ENCODE measurements at places on chromosomes 5 and 9. TPM values are rescaled to one million over a fixed set of nuclear protein-coding genes. Genes with fewer than 3 reads are reported as not detected.

PFN3 gene
- not detected for polyA plus RNA-seq

IFNA21 gene
- polyA plus RNA-seq = not detected

CDH9 gene
- polyA plus RNA-seq = not detected

CCDC152 gene
- polyA plus RNA-seq = 6.5 TPM

CCNO gene
- polyA plus RNA-seq = 0.72 TPM

MEIKIN gene
- not detected for polyA plus RNA-seq

TCF7 gene
- 12.0 TPM for polyA plus RNA-seq

NELFB gene
- 87.6 TPM for polyA plus RNA-seq

CD74 gene
- polyA plus RNA-seq = 16.3 TPM

PCDHGB1 gene
- polyA plus RNA-seq = 0.32 TPM

SHOC1 gene
- 0.37 TPM for polyA plus RNA-seq

STK32A gene
- polyA plus RNA-seq = 1.1 TPM

OBP2B gene
- polyA plus RNA-seq = not detected

AGXT2 gene
- not detected for polyA plus RNA-seq

FOXD4L3 gene
- not detected for polyA plus RNA-seq

DNA sequence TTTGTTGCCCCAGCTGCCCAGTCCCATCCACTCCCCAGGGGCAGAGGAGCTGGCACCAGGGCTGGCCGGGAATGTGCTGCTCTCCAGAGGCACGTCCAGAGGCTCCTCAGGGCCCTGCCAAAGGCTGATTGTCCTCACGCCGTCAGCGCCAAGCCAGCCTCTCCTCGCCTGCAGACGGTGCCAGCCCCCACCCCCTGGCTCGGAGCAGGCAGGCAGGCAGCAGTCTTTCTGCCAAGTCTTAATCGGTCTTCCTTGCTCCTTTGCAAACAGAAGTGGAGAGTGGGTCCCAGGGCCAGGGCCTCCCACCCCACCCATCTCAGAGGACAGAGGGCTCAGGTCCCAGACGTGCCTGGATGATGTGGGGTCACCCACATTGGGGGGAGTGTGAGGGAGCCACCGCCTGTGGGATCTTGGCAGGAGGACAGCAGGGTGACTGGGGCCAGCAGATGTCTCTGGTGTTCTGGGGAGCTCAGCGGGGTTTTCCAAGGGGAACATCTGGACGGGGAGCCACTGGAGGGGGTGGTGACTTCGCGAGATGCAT, 36.3 kb downstream of the FAM163B start:
- no peak for DNase-seq

DNA sequence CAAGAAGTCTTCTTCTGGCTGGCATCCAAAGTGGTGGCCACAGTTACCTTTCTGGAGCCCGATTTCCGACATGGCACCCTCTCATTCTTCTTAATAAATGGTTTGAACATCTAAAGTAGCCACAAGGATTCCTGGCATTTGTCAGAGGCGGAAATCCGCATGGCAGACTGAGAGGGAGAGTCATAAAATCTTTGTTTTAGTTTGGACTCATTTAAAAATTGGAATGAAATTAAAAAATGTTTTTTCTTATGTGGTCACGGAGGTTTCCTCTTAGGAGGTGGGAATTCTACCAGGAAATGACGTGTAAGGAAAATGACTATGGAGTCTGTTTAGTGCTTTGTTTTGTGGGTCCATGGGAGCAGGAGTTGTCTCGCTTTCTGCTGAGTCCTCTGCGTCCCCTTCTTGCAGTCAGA, 133.0 kb upstream of the PTCH1 start:
- no peak for DNase-seq

DNA sequence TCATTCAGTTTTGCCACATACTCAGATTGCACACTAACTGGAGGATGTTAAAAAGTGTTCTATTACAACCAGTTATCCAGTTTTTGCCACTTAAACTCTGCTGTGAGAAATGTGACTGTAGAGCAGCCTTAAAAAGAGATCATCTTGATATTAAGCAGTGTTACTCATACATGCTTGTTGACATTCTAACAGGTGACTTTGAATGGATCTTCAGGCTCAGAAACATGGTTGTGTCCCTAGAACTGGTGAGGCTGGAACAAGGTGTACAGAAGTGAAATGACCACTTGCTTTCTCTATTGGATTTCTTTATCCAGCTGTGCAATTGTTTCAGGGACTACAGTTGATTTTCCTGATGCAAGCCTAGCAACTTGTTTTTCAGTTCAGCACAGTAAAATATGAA, 166.1 kb upstream of the CCDC152 start:
- no peak for DNase-seq

- no peak for DNase-seq
Measured at GRCh38 chr9:97856857-97857605, 4.0 kb downstream of the FOXE1 start.

GRCh38 chr5:139898981-139899380, 103.4 kb downstream of the PSD2 start:
- DNase-seq = no peak

GRCh38 chr5:3600106-3601060, 4.8 kb downstream of the IRX1 start:
- no peak for DNase-seq

GRCh38 chr5:77758141-77758938, 17.8 kb downstream of the TBCA start:
- no peak for DNase-seq

- DNase-seq = peak; percentile 86
Measured at GRCh38 chr5:136082390-136083193, 50.1 kb upstream of the SMAD5 start.

- DNase-seq = no peak
Measured at GRCh38 chr9:133886563-133887501, 105.3 kb downstream of the VAV2 start.

DNA sequence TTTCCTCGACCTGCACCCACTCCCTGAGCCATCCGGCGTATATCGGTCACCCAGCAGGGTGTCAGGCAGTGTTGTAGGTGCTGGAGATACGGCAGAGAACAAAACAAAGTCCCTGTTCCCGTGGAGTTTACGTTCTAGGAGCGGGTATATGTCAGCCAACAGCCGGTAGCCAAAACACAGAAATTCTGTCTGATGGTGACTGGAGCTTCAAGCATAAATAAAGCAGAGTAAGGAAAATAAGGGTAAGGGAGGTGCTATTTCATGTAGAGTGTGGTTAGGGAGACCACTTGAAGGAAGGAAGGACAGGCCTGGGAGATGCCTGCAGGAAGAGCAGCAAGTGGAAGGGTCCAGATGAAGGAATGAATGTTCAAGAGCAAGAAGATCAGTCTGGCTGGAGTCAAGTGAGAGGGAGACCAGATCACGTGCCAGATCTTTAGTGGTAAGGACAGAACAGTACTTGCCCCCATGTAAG, 783 bp upstream of the ZFR start:
- no peak for DNase-seq

DNA sequence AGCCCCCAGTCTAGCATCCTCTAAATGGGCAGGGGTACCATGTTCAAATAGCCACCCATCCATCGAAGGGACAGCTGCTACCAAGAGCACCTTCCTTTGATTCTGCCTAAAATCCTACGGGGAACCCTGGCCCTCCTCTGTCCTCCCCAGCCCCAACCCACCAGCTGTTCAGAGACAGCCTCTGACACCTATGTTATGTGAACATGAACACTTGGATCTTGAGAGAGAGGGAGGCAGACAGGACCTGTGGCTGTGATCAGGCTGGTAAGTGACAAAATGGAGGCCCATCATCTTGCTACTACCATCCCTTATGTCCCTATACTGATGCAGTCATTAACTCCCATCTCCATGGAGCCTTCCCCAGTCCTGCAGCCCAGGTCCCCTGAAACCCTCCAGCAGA, 8.2 kb downstream of the SLC23A1 start:
- no peak for DNase-seq

DNA sequence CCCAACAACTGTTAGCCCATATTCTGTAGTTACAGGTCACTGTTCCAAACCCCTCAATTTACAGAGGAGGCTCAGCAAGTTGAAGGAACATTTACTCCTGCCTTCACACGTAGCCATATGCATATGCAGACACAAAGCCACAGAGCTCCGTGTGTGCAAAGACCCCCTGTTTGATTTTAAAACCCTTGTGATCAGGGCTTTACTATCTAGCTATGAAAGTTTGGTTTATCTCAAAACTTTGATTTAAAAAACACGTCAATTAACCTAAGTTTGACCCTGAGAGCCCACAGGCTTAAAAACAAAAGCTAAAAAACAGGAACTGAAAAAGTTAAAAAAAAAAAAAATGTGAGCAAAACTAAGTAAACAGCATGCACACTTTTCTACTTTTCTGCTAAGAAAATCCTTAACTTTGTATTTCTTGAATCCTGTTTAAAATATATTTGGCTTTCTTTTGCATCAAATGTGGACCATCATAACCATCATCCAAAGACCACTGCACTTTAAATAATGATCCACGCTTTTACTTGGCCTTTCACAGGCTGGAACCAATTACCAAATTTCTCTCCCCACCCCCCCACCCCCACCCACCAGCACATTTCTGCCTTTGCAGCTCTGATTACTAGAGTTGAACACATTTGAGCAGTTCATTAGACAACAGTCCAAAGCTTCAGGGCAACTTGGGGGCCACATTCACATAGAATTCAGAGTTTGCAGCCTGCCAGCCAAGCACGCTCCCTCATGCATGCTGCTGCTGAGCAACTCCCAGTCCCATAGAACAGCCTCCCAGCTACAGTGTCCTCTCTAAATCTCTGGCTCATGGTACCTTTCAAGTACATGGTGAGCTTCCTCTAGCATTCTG, 128.8 kb upstream of the MAP3K1 start:
- DNase-seq = no peak

DNA sequence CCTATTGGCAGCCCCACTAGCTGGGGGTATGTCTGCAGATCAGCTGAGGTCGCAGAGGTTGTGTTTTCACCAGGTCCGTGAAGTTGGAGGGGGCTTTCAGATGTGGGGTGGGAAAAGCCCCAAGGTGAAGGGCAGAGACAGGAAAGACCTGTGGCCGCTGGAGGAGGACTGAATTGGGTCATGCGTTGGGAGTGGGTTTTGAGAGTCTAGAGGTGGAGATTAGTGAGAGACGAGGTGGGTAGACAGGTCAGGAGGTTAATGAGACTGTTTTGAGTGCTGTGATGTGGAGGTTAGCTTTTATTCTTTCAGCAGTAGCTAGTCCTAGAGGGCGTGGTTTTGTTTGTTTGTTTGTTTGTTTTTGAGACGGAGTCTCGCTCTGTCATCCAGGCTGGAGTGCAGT, 10.3 kb downstream of the SNX30 start:
- DNase-seq = no peak

GRCh38 chr5:99054972-99055371, 126.2 kb upstream of the CHD1 start:
- DNase-seq = no peak

DNA sequence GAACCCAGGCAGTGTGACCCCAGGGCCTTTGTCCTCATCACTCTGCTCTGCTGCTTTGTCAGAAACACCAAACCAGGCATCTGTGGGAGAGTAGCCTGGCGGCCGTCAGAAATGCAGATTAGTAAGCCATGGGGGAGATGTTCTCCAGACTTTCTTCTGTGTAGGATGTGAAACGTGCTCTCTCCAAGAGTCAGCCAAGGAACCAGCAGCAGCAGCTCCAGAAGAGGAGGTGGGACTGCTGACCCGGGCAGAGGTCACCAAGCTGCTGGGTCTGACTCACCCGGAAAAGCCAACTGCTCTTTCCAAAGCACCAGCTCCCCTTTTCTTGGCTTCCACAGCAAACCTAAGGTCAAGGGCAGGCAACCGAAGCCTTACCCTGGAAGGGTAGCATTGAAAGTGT, 14.4 kb upstream of the ABLIM3 start:
- no peak for DNase-seq

DNA sequence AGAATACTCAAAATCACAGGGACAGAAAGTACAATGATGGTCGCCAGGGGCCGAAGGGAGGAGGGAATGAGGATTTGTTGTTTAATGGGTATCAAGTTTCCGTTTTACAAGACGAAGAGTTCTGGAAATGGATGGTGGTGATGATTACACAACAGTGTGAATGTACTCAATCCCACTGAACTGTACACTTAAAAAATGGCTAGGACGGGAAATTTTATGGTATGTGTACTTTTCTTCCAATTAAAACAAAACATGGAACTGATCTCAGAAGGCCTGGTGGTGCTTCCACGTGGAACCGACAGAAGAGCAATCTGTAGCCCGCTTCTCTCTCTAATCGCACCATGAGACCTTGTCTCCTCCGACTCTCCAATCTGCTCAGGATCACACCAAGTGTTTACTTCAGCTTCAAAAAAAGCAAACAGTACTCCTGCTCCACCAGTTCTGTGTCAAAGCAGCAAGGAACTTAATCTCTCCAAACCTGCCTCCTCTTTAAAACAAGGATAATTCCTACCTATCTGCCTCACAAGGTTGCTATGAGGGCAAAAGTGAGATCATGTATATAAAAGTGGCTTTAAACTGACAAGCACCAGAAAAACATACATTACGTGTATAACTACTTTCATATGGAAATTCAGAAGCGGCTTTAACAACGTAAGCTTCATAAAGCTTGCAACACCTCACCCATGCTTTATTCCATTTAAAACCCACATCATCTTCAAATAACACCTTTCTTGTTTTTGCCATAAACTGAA, 2.1 kb downstream of the ECPAS start:
- DNase-seq = peak; percentile 63

DNA sequence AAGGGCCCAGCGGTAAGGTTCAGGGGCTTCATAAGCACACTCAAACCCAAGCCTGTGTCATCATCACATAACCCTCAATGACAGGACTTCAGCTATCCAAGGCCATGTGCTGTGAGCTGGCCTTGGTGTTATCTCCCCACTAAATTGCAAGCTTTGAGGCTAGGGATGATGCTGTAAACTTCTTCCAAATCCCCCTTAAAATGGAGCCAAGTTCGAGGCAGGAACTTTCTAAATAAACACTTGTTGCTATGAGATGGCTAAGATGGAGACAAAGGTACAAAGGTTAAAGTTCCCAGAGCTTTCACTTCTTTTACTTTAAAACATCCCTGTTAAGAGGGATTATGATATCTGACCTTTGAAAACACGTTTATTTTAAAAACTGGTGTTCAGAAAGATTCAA, 123.6 kb downstream of the MYO10 start:
- no peak for DNase-seq

DNA sequence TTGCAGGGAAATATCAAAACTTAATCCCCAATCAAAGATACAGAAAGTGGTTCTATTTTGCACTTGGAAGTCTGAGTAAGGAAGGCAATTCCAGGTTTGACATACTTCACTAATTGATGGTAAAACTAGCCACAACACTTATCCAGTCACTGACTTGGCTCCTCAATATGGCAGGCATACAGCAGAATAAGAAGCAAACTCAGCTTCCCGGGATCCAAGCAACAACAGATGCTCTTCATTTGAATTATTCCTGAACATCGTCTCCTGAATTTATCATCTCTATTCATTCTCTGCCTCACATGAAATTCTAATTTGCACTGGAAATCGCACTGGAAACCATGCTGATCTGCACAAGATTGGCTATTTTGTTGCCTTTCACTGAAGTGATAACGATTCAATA, 629.6 kb downstream of the PRELID2 start:
- DNase-seq = no peak

GRCh38 chr5:88745093-88745696, 137.8 kb downstream of the MEF2C start:
- no peak for DNase-seq

GRCh38 chr9:38062498-38063362, 6.3 kb downstream of the SHB start:
- DNase-seq = no peak

GRCh38 chr5:174724484-174725260, at the start of gene MSX2:
TSS of gene MSX2 (plus strand) at chr5:174724582. CDS start at chr5:174724660, 78 bp downstream.
- peak; percentile 98 for DNase-seq

- peak; percentile 14 for DNase-seq
Measured at GRCh38 chr5:141877356-141878185, 639 bp downstream of the PCDH1 start.

All from cardiac muscle cell (in vitro differentiated cells and primary cell).